Activated CD4-positive, alpha-beta memory T cell treated with anti-CD3 and anti-CD28 coated beads, Interleukin-2, amount 10 ng/mL, durations not matched to agents 7 days and 5 days (primary cell): ENCODE measurements at places on chromosomes 1 and 21. TPM values are rescaled to one million over a fixed set of nuclear protein-coding genes. Genes with fewer than 3 reads are reported as not detected.

The OR14K1 gene
- total RNA-seq: not detected

The KIF26B gene
- total RNA-seq: not detected

The PFDN2 gene
- total RNA-seq: 76.6 TPM

The FOXJ3 gene
- 44.9 TPM for total RNA-seq

The LDLRAD2 gene
- total RNA-seq: not detected

The INAVA gene
- not detected for total RNA-seq

GRCh38 chr1:67515324-67516080 lies 85.3 kb upstream of the SERBP1 start:
- H3K36me3 ChIP-seq: no peaks in the 10 kb centered on the region
- no peak overlapping the region for H3K4me3 ChIP-seq
- H3K27ac ChIP-seq: no peak overlapping the region
- H3K27me3 ChIP-seq: peaks cover 10% of the 10 kb centered on the region
- no peak for DNase-seq

GRCh38 chr1:156401681-156402081 lies 32.7 kb downstream of the RHBG start:
- DNase-seq: no peak
- no peaks in the 10 kb centered on the region for H3K4me1 ChIP-seq
- H3K27me3 ChIP-seq: peaks cover 20% of the 10 kb centered on the region

- no peaks in the 10 kb centered on the region for H3K36me3 ChIP-seq
- H3K27me3 ChIP-seq: peaks cover 2% of the 10 kb centered on the region
- H3K4me3 ChIP-seq: no peak overlapping the region
- H3K27ac ChIP-seq: no peak overlapping the region
- no peaks in the 10 kb centered on the region for H3K4me1 ChIP-seq
- no peak for DNase-seq
Measured at GRCh38 chr1:247465796-247466195, 7.9 kb upstream of the OR2B11 start.

- peaks cover 25% of the 10 kb centered on the region for H3K27me3 ChIP-seq
- H3K27ac ChIP-seq: no peak overlapping the region
Measured at GRCh38 chr1:211910113-211910884, 79.7 kb upstream of the LPGAT1 start.

GRCh38 chr1:245690946-245691541 lies 536.3 kb downstream of the KIF26B start:
- no peaks in the 10 kb centered on the region for H3K4me1 ChIP-seq
- no peaks in the 10 kb centered on the region for H3K36me3 ChIP-seq
- no peak overlapping the region for H3K4me3 ChIP-seq
- H3K27ac ChIP-seq: no peak overlapping the region
- no peak for DNase-seq

GRCh38 chr1:196078691-196079090 lies 529.5 kb downstream of the KCNT2 start:
- no peaks in the 10 kb centered on the region for H3K4me1 ChIP-seq
- H3K27ac ChIP-seq: no peak overlapping the region
- no peak overlapping the region for H3K4me3 ChIP-seq
- no peaks in the 10 kb centered on the region for H3K36me3 ChIP-seq
- no peak for DNase-seq

DNA sequence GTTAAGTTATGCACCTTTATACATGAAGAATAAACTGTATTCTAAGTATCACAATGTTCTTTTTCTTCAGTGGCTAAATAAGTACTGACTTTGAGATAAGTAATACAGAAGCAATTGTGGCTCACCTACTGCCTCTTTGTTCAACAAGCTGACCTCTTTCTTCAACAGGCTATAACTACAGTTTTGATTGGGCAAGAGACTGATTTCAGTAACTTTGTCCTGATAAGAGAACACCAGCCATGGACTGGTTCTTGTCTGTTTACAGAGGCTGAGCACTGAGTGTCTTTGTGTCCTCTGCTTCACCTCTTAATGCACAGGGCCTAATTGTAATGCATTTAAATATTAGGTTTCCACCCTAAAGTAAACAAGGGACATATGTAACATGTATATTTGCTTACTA lies 34.6 kb upstream of the PDE4B start:
- H3K27ac ChIP-seq: no peak overlapping the region
- H3K4me1 ChIP-seq: no peaks in the 10 kb centered on the region
- no peak for DNase-seq

GRCh38 chr1:200090252-200091159 lies 63.0 kb downstream of the NR5A2 start:
- H3K27ac ChIP-seq: no peak overlapping the region
- H3K36me3 ChIP-seq: no peaks in the 10 kb centered on the region
- peaks cover 14% of the 10 kb centered on the region for H3K27me3 ChIP-seq
- no peak overlapping the region for H3K4me3 ChIP-seq
- H3K4me1 ChIP-seq: no peaks in the 10 kb centered on the region

- no peak overlapping the region for H3K4me3 ChIP-seq
- H3K36me3 ChIP-seq: no peaks in the 10 kb centered on the region
- peaks cover 16% of the 10 kb centered on the region for H3K27me3 ChIP-seq
- H3K4me1 ChIP-seq: no peaks in the 10 kb centered on the region
Measured at GRCh38 chr1:7303554-7304317, 467.4 kb upstream of the VAMP3 start.

- H3K4me3 ChIP-seq: no peak overlapping the region
- H3K36me3 ChIP-seq: no peaks in the 10 kb centered on the region
- no peaks in the 10 kb centered on the region for H3K27me3 ChIP-seq
- no peak for DNase-seq
- peaks cover 4% of the 10 kb centered on the region for H3K4me1 ChIP-seq
Measured at GRCh38 chr1:168822911-168823310, 93.9 kb upstream of the DPT start.

DNA sequence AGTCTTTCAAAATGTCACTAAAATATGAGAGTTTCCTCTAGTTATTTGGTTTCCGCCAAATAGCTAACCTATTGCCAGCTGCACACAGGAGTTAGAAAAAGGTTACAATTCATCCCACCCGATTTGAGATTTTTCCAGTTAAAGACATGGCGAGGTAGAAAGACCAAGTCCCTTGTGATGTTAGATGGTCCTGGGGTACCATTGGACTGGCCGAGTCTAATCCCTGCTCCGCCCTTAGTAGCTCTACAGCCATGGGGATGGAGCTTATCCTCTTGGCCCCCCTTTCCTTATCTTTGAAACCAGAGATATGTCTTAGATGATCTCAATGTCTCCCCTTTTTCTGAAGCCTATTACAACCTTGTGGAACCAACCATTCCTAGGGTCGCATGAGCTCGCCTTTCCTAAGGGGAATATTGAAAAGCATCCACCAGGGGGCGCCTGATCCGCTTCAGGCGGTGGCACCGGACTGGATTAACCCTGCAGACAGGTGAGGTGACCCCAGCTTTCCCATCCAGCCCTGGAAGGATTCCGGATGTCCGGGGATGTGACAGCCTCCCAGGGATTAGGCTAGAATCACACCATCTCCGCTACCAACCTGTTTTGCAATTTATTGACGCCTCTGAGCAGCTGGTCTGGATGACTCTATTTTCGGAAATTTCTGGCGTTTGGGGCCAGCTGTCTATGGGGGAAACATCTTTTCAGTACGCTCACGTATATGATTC lies 68.3 kb upstream of the SIM2 start:
- peak; percentile 60 for DNase-seq
- no peak overlapping the region for H3K4me3 ChIP-seq
- H3K36me3 ChIP-seq: no peaks in the 10 kb centered on the region
- peaks cover 7% of the 10 kb centered on the region for H3K27me3 ChIP-seq
- no peaks in the 10 kb centered on the region for H3K4me1 ChIP-seq

DNA sequence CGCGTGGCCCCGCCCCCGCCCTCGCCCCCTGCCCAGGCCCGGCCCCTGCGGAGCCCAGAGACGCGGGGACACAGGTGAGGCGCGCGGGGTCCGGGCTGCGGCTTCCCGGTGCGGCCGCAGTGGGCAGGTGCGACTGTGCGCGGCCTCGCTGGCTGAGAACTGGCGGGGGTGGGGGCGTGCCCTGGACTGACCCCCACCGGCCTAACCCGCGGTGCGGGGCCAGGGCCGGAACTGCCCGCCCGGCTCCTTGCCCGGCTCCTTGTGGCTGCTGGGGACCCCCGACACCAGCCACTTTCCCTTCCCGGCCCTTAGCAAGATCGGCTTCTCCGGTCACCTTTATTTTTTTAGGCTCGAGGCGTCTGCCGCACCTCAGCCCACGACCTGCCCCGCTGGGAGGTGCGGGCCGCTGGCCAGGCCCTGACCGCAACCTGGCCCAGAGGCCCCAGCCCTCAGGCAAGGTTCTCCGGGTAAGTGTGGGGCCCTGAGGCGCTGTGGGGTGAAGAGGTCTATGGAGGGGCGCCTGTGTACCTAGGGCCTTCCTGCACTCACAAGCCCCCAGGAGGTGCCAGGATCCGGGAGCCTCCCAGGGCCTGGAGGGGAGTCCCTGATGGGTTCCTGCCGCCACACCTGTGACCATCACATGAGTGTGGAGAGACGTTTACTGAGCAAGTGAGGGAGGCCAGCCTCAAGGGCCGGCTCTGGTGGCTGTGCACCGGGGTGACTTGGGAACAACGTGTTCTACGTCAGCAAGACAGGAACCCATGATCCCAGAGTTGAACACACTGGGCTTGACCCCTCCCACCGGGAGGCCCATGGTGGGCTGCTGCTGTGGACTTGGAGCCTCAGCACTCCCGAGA lies at the start of gene SMIM1:
Gene SMIM1 (plus strand): TSS at position 35 of the 857 bp plus-strand sequence. CDS start 2,625 bp downstream, outside the sequence.
- no peaks in the 10 kb centered on the region for H3K27me3 ChIP-seq
- no peak for DNase-seq
- H3K4me1 ChIP-seq: peaks cover 3% of the 10 kb centered on the region

GRCh38 chr21:37041706-37042271 lies 31.1 kb downstream of the PIGP start:
- H3K27ac ChIP-seq: no peak overlapping the region
- DNase-seq: no peak
- H3K4me1 ChIP-seq: peaks cover 13% of the 10 kb centered on the region
- H3K36me3 ChIP-seq: no peaks in the 10 kb centered on the region
- H3K4me3 ChIP-seq: no peak overlapping the region
